Activated naive CD8-positive, alpha-beta T cell treated with anti-CD3 and anti-CD28 coated beads, Interleukin-2, amount 10 ng/mL, durations not matched to agents 7 days and 5 days (primary cell): ENCODE measurements at places on chromosomes 13 and 19. TPM values are rescaled to one million over a fixed set of nuclear protein-coding genes. Genes with fewer than 3 reads are reported as not detected.

DNA sequence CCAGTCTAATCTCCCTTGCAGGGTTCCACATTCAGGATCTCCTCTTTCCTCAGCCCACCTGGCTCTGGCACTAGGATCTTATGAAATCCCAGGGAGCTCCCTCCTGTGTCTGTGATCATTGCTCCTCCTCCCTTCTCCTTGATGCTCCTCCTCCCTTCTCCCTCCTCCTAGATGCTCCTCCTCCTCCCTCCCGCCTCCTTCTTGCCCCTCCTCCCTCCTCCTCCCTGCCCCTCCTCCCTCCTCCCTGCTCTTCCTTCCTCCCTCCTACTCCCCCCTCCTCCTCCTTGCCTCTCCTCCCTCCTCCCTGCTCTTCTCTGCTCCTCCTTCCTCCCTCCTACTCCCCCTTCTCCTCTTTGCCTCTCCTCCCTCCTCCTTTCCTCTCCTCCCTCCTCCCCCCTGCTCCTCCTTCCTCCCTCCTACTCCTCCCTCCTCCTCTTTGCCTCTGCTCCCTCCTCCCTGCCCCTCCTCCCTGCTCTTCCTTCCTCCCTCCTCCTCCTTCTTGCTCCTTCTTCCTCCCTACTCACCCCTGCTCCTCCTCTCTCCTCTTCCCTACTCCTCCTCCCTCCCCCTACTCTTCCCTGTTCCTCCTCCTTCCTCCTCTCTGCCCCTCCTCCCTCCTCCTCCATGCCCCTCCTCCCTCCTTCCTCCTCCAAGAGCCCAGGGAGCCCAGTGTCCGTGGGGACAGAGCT lies 14.9 kb upstream of the ZBTB7A start:
- no peak for DNase-seq

DNA sequence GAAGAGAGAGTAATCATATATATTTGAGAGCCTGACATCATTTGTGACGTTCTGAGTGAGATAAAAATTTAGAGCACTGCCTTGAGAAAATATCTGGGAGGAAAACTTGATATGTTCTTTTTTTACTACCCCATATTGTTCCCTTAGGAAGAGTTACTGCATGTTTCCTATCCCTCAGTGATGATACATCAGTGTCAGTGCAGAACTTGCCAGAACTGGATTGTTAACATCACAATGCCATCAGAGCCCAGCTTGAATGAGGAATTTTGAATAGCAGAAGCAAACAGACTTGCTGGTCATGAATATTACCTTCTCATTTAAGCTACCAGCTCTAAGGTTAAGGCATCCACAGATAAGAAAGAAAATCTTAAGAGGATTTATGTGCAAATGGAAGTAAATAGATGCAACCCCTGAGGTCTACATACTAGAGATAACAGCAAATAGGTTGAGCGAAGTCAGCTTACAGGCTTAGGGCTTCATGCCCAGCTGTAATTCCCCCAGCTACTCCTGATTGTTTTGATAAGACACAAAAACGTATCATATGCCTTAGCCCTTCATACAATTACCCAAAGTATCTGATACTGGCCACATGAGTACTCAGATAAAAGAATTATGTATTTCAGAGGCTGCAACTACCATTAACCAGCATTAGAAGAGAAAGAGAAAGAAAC lies 313.7 kb upstream of the ATXN8OS start:
- DNase-seq, result no peak

ZNF20 gene
- total RNA-seq, result 5.9 TPM

APC2 gene
- total RNA-seq, result 0.06 TPM

MCOLN1 gene
- total RNA-seq, result 18.2 TPM
